ENCODE measurements at places on chromosomes 16 and 17.

- DNase-seq = no peak
Observed at GRCh38 chr17:15269780-15270089, 4.6 kb upstream of the PMP22 start.

- DNase-seq = peak; percentile 14
Observed at GRCh38 chr16:80569440-80570105, 28.8 kb downstream of the DYNLRB2 start.

- DNase-seq = no peak
Observed at GRCh38 chr17:57425903-57426880, 169.9 kb downstream of the MSI2 start.

- no peak for DNase-seq
Observed at GRCh38 chr17:15928286-15928785, 16.6 kb upstream of the ADORA2B start.

- no peak for DNase-seq
Observed at GRCh38 chr17:62641153-62641552, 13.7 kb downstream of the MRC2 start.

- no peak for DNase-seq
Observed at GRCh38 chr16:35182043-35182677, 1722.7 kb downstream of the TP53TG3F start.

DNA sequence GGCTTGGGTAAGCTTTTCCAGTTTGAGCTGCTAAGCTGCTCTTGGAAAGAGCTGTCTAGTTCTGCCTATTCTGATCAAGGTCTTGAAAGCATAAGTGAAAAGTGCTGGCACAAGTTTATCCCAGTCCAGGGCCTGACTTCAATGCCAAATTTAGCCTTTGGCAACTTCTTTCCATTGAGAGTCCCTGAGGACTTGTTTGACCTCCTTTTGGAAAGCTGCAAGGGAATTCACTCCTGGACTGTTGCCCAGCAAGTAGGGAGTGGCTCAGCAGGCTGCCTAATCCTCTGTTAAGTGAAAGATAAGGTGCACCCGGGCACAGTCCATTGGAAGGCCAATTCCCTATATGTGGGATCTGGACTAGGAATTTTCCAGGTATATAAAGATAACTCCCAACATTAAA is 16.0 kb upstream of the TANC2 start:
- peak; percentile 48 for DNase-seq

GRCh38 chr16:17232487-17232886 is 238.3 kb downstream of the XYLT1 start:
- DNase-seq = no peak

GRCh38 chr17:27345141-27345904 is 51.4 kb downstream of the WSB1 start:
- DNase-seq = no peak

- no peak for DNase-seq
Observed at GRCh38 chr16:48537909-48538745, 71.9 kb downstream of the N4BP1 start.

GRCh38 chr16:61721544-61721943 is 314.7 kb downstream of the CDH8 start:
- no peak for DNase-seq

DNA sequence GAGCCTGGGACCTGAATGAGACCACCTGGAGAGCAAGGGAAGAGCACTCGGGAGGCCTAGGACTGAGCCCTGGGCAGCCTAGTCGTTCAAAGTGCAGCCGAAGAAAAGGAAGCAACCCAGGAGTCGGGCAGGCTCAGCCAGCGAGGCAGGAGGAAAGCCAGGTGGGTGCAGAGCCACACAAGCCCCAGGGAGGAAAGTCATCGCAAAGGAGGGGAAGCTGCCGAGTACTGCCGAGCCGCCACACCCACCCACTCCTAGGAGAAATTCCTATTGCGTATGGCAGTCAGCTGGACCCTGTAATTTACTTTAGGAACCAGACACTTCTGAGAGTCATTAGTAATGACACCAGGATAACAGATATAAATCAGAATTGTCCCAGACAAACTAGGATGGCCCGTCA is 187.6 kb downstream of the KATNIP start:
- no peak for DNase-seq

DNA sequence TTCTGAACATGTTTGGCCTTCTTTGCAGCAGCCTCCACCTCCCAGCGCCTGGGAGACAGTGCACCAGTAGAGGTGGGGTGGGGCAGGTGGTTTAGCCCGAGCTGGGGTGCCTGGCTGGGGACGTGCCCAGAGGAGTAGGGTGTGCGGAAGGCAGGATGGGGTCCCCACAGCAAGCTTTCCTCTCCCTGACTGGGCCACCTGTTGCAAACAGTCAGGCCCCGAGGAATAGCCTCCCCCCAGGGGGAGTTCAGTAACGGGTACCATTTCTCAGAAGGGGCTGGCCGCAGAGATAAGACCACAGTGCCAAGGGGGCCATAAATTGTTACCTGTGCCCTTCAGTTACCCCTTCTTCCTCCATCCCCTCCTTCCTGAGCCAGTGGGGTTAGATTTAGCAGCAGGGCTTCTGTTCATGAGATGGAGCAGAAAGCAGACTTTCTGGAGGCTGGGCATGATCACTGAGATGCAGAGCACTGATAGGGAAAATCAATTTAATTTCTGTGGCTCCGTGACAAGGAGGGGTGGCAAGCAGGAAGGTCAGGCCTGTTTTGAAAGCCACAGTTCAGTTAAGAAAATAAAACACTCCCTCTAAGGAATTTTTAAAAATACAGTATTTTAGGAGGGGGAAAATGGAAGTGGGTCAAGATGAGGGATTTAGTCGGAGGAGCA is 181.9 kb downstream of the MSI2 start:
- no peak for DNase-seq

DNA sequence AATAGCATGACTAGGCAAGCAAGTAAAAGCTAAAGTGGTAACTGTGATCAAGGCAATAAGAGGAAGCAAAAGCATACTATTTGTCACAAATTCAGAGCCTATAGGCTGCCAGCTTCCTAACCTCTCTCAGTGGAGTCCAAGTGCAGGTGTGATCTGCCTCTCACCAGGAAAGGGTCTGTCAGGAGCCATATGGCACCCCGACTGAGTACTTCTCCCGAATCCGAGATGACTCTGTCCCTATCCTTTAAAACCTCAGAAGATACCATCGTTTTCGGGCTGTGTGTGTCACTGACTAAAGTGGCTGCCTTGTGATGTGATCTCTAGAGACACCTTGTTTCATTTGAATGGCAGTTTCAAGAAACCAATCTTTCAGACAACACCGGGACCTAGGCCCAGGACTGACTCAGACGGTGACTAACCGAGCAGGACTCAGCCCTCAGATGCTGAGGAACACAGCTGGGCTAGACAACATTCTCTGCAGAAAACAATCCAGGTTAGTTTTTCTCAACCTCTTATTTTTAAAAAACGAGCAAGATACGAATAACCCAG is 63.6 kb downstream of the SMG6 start:
- no peak for DNase-seq

- no peak for DNase-seq
Observed at GRCh38 chr17:40366861-40367518, 2.5 kb upstream of the GJD3 start.

GRCh38 chr17:9074131-9074530 is 52.8 kb downstream of the NTN1 start:
- no peak for DNase-seq

DNA sequence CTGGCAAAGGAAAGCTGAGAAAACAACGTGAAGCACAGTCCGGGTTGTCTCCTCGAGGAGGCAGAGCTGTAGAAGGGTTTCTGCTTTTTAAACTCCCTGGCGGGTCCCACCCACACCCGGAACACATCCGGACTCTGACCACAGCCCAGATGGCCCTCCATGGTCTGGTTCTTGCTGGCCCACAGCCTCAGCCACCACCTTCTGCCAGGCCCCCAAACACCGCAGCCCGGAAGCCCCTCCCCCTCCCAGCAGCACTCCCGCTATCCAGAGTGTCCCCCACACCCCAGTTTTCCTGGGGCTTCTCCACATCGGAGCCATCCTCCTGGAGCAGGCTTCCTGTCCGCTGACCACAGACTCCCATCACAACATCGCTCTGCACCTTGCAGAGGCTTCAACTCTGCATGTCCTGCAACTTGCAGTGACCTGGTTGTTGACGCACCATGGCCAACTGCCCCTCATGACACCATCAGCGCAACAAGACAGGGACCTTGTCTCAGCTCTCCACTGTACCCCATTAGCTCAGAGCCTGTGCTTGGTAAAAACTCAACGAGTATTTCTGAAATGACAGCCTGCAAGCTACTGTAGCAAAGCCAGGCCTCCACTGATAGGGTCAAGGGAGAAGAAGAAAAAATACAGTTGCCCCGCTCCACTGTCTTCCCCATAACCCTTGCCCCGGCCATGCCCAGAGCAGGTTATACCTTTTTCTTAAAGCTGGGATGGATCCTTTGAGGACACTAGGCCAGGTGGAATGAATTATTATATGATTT is 129.8 kb downstream of the C16orf78 start:
- no peak for DNase-seq

DNA sequence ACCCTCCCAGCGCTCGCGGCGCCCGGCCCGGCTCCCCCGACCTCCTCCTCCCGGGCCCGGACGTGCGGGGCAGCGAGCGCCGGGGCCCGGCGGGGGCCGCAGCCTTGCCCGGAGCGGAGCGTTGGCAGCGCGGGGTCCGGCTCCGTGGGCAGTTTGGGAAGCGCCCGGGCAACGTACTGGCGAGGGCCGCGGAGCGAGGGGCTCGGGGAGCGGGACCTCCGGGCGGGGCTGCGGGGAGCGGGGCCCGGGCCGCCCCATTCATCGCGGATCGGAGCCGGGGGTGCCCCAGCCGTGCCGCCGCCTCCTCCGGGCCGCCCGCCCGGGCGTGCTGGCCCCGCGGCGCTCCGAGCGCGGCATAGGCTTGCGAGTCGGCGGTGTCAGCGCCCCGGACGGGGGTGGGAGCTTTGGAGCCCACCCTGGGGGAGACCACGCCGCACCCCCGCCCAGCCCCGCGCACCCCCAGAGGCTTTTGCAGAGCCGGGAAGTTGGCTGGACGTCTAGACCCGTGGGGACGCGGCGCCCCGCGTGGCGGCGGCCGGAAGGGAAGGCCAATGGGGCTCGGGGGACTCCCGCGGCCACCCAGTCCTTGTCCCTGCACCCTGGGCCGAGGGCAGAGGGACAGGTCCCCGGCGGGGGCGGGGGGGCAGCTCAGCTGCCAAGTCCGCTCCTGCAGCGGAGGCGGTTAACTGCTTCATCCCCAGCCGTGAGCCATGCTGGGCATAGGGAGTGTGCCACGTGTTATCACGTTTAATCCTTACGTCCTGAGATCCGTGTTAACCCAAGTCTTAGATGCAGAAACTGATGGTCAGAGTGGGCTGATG is 852 bp downstream of the ZNF469 start:
- DNase-seq = peak; percentile 34

GRCh38 chr17:79066963-79067362 is 7.7 kb upstream of the ENGASE start:
- DNase-seq = no peak
